ENCODE measurements at places on chromosomes 4 and X.

DNA sequence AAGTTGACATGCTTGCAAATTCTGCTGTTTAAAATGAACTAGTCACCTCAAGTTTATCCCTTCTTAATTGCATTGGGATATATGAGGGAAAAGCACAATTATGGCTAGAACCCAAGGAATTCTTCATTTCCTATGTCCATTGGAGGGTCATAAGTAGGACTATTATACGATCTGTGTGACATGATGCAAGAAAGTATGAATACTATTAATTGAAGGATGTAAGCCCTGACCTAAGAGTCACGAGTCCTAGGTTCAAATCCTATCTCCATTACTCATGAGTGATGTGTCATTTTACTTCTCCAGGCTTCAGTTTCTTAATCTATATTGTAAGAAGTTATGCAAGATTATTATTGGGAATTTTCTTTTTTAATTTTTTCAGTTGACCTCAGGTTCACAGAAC is 542.9 kb upstream of the GRIA3 start:
- DNase-seq = no peak

DNA sequence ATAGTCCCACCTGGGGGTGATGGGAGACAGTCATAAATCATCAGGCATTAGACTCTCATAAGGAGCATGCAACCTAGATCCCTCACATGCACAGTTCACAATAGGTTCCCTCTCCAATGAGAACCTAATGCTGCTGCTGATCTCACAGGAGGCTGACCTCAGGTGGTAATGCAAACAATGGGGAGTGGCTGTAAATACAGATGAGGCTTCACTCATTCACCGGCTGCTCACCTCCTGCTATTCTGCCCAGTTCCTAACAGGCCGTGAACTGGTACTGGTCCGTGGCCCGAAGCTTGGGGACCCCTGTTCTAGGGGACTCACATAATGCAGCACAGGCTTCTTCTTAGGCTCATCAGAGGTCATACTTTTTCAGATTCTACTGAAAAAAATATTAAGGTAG is 625.9 kb upstream of the AGA start:
- no peak for DNase-seq

DNA sequence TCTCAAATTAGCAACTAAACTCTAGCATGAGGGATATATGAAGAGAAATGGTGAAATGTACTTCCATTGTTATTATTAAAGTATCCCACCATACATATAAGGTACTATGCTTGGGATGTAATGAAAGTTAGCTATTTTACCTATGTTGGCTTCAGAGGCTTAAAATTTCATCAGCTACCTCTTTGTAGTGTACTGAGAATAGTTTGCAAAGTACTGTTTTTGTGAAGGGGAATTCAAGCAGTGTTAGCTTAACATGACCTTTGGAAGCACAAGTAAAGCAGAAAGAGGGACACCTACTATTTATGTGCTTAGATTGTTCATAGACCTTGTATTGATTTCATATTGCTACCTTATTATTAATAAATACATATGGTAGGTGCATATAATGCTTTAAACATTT is 11.8 kb downstream of the PPP4R3C start:
- no peak for DNase-seq

- DNase-seq = no peak
Measured at GRCh38 chrX:150234126-150234525, 129.0 kb upstream of the MAMLD1 start.

GRCh38 chrX:107718156-107718621 is 57.4 kb downstream of the TSC22D3 start:
- DNase-seq = peak; percentile 64

GRCh38 chr4:152352215-152352614 is 183.7 kb downstream of the FBXW7 start:
- no peak for DNase-seq

- DNase-seq = no peak
Measured at GRCh38 chr4:4296283-4296846, 6.3 kb downstream of the ZBTB49 start.

All from hepatic stellate cell (primary cell).